ENCODE measurements at places on chromosomes 6 and 20.

DNA sequence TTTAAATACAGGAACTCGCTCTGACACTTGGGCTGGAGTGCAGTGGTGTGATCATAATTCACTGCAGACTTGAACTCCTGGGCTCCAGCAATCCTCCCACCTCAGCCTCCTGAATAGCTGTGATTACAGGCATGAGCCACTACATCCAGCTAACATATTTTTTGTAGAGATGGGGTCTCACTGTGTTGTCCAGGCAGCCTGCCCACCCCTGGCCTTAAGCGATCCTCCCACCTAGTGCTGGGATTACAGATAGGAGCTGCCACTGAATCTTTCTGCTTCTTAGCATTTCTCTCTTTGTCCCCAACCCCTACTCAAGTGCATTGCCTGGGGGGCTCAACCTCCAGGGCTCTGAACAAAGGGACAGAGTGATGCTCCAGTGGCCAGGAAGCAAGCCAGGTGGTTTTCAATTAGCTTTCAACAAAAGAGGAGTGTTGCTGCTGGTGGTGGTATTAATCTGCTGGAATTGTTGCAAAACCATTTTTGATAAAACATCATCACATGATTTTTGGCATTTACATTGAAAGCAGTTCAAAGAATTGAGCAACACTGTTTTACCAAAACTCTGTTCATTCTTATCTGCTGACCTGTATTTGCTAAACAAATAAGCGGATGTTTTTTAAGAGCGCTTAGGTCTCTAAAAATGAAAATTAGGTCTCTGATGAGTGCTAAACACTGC lies 40.4 kb upstream of the BPIFA2 start:
- H3K4me1 ChIP-seq, result no peaks in the 10 kb centered on the region
- no peaks in the 10 kb centered on the region for H3K27me3 ChIP-seq
- DNase-seq, result no peak
- H3K4me3 ChIP-seq, result no peak overlapping the region
- no peaks in the 10 kb centered on the region for H3K36me3 ChIP-seq
- H3K27ac ChIP-seq, result no peak overlapping the region

DNA sequence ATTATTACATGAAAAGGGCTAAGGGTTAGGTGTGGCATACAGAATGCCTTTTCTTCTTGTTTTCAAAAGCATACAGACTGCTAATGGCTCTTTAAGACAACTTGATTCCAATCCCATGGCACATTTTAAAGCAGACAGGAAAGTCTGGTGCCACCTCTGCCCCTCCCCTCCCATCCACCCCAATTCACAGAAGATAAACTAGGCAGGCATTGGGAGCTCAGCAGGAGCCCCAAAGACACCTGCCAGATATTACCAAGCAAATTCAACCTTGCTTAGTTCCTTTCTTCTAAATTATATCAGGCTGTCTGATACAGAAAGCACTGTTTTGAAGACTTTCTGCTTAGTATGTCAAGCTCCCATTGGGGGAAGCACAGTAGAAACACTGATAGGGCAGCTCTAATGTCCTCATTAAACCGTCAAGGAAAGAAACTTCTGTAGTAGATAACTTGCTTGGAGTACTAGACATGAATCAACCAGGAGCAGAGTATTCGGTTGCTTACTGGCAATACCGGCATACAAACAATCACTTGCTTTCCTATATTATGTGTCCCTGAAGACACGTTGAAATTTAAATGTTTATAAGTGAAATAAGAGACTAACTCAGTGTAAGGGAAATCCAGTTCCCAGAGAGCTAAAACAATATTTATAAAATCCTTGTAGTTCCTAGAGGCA lies 13.0 kb downstream of the SESN1 start:
- no peak for DNase-seq
- H3K27me3 ChIP-seq, result no peaks in the 10 kb centered on the region
- H3K4me1 ChIP-seq, result no peaks in the 10 kb centered on the region
- H3K27ac ChIP-seq, result peak overlapping the region; percentile 51
- peaks cover 8% of the 10 kb centered on the region for H3K36me3 ChIP-seq

GRCh38 chr6:93604951-93605350 lies 185.6 kb upstream of the EPHA7 start:
- no peak overlapping the region for H3K4me3 ChIP-seq
- no peaks in the 10 kb centered on the region for H3K36me3 ChIP-seq
- H3K27me3 ChIP-seq, result no peaks in the 10 kb centered on the region
- H3K27ac ChIP-seq, result no peak overlapping the region
- H3K4me1 ChIP-seq, result no peaks in the 10 kb centered on the region

DNA sequence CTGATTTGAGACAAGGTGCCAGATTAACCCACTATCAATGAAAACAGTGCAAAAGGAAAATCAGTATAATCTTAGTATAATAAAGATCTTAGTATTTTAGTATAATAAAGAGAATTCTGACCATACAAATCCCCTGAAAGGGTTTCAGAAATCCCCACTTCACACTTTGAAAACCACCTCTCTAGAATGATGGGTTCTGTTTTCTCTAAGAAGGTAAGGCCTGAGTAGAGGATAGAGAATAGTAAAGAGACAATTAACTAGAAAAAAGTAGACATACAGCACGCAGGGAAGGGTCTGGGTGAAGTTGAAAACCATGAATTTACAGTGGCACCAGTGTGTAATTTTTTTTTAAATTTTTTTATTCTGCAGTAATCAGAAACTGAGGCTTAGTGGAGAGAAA lies 73.6 kb downstream of the REV3L start:
- H3K27ac ChIP-seq, result no peak overlapping the region
- H3K4me1 ChIP-seq, result no peaks in the 10 kb centered on the region
- H3K36me3 ChIP-seq, result peaks cover 22% of the 10 kb centered on the region
- H3K4me3 ChIP-seq, result no peak overlapping the region
- no peaks in the 10 kb centered on the region for H3K27me3 ChIP-seq

DNA sequence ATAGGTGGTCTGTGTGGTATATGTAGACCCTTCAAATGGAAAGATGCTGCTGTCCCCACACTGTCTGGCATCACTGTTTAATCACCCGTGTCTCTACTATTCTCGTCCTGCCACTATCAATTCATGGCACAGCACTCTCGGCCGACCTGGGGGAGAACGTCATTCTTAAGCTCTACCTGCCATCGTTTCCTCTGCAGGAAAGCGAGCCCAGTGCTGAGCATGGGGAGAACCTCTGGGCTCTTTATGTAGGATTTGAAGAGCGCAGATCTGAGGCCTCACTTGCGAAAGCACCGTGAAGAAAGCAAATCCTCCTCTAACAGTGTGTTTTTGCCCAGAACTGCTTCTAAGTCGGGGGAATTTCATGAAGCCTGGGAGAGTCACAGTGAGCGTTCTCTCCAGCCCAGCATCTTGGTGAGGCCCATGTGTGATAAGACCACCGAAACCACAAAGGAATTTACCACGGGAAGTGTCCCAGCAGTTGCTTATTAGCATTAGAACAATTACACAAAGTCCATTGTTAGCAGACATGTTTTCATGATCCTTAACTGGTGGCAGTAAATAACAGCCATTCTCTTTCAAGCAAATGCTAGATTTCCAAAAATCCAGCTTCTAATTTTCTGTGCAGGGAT lies 124.3 kb downstream of the SCML4 start:
- no peak for DNase-seq
- no peak overlapping the region for H3K4me3 ChIP-seq
- no peaks in the 10 kb centered on the region for H3K4me1 ChIP-seq

- no peak overlapping the region for H3K4me3 ChIP-seq
- H3K36me3 ChIP-seq, result no peaks in the 10 kb centered on the region
- H3K4me1 ChIP-seq, result no peaks in the 10 kb centered on the region
- no peak for DNase-seq
- H3K27me3 ChIP-seq, result no peaks in the 10 kb centered on the region
- H3K27ac ChIP-seq, result no peak overlapping the region
Observed at GRCh38 chr6:14738933-14739332, 506.9 kb upstream of the JARID2 start.

DNA sequence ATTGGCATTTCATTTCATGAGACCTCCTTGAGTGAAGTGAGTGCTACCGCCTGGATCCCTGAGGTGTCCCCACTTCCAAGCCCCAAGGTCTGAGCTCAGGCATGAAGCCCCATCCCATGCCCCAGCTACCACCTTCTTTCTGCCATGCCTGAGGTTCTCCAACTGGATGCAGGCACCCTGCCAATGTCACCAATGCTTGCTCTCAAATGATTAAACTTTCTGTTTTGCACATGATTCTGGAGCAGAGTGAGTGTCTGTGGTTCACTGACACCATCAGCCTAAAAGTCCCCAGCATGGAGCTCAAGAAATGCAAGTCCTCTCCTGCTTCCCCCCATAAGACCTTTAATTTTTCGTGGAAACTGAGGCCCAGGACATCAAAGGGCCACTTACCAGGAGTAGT lies 43.7 kb upstream of the BPIFA2 start:
- no peak overlapping the region for H3K4me3 ChIP-seq
- no peaks in the 10 kb centered on the region for H3K27me3 ChIP-seq
- H3K27ac ChIP-seq, result no peak overlapping the region
- H3K36me3 ChIP-seq, result no peaks in the 10 kb centered on the region

GRCh38 chr6:85923013-85923430 lies 280.3 kb upstream of the SYNCRIP start:
- H3K4me1 ChIP-seq, result no peaks in the 10 kb centered on the region
- no peaks in the 10 kb centered on the region for H3K27me3 ChIP-seq
- H3K4me3 ChIP-seq, result no peak overlapping the region
- H3K27ac ChIP-seq, result no peak overlapping the region

DNA sequence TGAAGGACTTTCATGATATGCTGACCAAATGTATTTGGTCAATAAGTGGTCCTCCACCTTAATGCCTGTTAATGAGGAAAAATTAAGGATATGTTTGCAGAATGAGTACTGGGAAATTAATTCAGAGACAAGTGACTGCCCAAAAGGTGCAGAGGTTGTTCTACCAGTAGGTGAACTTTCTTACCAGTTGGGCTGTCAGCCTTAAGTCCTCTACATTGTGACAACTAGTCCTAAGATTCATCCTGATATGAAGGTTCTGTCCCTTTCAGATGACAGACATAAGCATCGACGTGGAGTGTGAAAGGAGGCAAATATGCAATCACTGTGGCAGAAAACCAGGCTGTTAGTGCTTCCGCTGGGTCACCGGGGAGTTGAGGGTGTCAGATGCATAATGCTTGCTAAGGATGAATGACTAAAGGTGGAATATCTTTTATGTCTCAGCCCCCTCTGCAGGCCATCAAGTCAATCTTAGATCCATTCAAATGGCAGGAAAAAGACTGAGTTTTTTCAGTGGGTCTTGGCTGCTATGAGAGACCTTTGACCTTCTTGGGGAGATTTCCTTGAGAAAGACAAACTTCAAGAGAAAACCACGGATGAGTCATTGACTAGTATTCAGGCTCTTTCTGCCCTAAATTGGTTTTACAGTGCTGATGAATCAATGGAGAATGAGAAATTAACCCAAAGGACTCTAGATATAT lies 226.0 kb downstream of the TPBG start:
- no peaks in the 10 kb centered on the region for H3K36me3 ChIP-seq
- no peaks in the 10 kb centered on the region for H3K4me1 ChIP-seq
- no peak for DNase-seq
- H3K27ac ChIP-seq, result no peak overlapping the region
- no peaks in the 10 kb centered on the region for H3K27me3 ChIP-seq
- no peak overlapping the region for H3K4me3 ChIP-seq

GRCh38 chr20:56229812-56230211 lies 18.7 kb upstream of the MC3R start:
- H3K4me3 ChIP-seq, result no peak overlapping the region
- DNase-seq, result no peak
- H3K36me3 ChIP-seq, result no peaks in the 10 kb centered on the region
- no peaks in the 10 kb centered on the region for H3K4me1 ChIP-seq

GRCh38 chr6:159762681-159763293 lies 942 bp downstream of the ACAT2 start:
- peak overlapping the region; percentile 84 for H3K4me3 ChIP-seq
- H3K4me1 ChIP-seq, result peaks cover 21% of the 10 kb centered on the region
- peak; percentile 71 for DNase-seq
- H3K36me3 ChIP-seq, result peaks cover 32% of the 10 kb centered on the region

DNA sequence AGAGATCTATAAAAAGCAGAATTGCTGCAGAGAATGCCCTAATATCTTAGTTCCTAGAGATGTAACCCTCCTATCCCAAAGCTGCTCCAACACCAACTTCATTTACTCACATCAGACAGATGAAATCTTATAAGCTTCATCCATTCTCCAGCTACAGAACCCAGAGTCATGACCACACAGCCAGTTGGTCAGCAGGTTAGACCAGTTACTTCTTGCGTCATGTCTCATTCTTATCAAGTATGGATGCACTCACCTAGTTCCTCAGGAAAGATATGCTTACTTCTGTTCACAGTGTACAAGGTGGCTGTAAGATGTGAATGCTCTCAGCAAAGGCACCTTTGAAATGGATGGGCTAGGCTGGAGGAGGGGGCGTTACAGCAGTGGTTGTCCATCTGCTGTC lies 47.9 kb upstream of the ISM1 start:
- no peaks in the 10 kb centered on the region for H3K4me1 ChIP-seq
- H3K27ac ChIP-seq, result no peak overlapping the region
- H3K4me3 ChIP-seq, result no peak overlapping the region
- H3K36me3 ChIP-seq, result no peaks in the 10 kb centered on the region
- no peaks in the 10 kb centered on the region for H3K27me3 ChIP-seq
